ENCODE measurements at places on chromosomes 2 and 18.

- DNase-seq: peak; percentile 61
Observed at GRCh38 chr2:223993634-223994232, 36.5 kb downstream of the MRPL44 start.

- no peak for DNase-seq
Observed at GRCh38 chr2:241313543-241314095, 1.9 kb downstream of the HDLBP start.

DNA sequence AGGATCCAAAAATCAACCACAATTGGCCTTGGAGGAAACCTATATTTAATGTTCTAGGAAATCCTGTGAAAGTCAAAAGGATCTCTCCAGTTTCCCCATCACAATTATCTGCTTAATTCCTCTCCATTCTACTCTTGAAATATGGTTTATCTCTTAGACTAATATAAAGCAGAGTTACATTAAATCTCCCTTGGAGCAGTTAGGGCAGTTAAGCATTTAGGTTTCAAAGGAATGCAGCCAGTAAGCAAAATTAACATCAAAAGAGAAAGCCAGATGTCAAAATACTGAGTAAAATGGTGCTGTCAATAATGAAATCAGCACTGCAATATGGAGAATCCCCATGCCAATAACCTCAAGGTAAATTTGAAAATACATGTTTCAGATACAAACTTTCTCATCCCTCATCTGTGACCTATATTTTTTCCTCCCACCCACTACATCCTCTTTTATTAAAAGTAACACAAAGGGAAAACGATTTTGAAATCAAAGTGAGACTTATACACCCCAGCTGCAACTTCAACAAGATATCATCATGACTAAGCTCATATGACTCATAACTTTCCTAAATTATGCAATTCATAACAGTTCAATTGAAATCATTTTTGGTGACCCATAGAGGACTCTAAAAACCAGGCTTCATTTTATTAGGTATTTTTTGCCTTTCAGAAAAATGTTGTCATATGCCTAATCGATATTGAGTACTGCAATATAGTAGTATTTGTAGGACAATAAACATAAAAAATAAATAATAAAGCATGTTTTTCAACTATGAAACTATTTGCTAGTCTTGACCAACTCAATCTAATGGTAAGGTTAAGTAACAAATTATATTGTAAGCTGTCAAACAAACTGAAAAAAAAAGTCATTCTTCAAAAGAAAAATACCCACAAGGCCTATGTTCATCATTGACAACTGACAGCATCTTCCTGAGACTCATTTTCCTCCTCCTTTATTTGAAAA, 3.1 kb downstream of the ADAM17 start:
- DNase-seq: no peak

DNA sequence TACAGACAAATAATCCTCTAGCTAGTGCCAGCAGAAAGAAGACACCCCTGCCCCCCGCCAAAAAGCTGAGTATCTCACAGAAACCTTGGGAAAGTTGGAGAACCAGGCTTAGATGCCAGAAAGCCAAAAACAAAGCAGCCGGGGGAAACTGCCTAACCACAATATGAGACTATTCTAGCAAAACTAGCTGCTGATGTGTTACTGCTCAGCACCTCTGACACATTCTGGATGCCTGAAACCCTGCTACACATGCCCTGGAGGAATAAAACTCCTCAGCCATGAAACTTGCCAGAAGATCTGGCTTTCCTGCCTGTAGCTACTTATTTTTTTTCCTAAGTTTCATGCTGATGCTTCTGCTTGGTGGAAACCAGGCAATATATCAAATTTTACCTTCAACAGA, 122.7 kb upstream of the GCFC2 start:
- DNase-seq: no peak

GRCh38 chr2:236176417-236176816, 8.2 kb upstream of the GBX2 start:
- no peak for DNase-seq

DNA sequence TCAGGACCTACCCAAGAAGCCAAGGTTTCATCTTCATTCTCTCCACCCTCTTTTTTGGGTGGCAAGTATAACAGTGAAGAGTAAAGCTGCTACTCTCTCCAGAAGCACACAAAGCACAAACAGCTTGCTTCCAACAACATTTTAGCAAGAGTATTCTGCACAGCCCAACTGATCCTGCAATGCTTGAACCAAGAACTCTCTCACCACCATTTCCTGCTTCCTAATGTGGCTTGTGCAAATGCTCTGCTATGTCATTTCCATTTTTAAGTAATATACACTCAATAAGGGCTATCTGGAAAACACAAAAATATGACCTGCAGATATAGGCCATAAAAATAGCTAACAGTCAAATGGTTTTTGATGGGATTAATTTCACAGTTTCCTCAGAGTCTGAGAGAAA, 24.1 kb upstream of the IHH start:
- no peak for DNase-seq

DNA sequence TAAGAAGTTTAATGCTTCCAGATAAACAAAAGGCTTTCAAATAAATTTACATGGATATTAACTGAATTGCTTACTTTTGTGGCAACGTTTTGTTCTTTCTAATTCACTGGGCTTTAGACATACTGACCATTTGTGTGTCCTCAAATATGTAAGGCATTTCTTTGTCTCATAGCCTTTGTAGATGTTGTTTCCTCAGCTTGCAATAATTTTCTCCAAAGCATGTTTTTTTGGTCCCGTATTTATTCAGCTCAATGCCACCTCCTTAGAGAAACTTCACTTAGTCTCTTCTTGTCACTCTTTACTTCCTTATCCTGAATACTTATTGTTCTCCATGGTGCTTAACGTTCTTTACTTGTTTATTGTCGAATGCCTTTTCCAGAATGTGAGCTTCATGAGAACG, 98.5 kb downstream of the NUP35 start:
- DNase-seq: no peak

DNA sequence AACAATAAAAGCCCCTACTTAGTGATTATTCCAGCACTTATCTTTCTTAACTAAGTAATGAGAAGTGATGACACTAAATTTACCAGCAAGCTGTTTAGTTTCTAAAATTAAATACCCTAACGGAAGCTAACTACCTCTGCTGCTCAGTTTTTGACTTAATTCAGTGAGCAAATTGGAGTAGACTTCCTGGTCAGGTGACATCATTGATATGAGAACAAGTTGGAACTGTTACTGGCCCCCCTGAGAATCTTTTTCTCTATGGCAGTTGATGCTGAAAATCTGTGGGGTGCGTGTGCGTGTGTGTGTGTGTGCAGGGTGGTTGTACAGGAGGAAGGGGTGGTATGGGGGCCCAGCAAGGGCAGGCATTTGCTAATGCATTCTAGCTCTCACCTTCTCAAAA, 35.5 kb upstream of the BMP10 start:
- no peak for DNase-seq
